ENCODE measurements at places on chromosomes 4 and X. TPM values are rescaled to one million over a fixed set of nuclear protein-coding genes. Genes with fewer than 3 reads are reported as not detected.

The NDUFB11 gene
- polyA plus RNA-seq, result 94.9 TPM

The LIMCH1 gene
- polyA plus RNA-seq, result 90.6 TPM

The FRAS1 gene
- 36.5 TPM for polyA plus RNA-seq

The OTC gene
- not detected for polyA plus RNA-seq

The CLTRN gene
- polyA plus RNA-seq, result 2.3 TPM

The PNMA6A gene
- polyA plus RNA-seq, result 2.7 TPM

The HSFX3 gene
- polyA plus RNA-seq, result not detected

The TGIF2LX gene
- not detected for polyA plus RNA-seq

The ZNF711 gene
- 84.7 TPM for polyA plus RNA-seq

The KLB gene
- polyA plus RNA-seq, result 0.51 TPM

Measured in left lung (tissue), 14 donors.